Activated CD4-positive, alpha-beta memory T cell treated with anti-CD3 and anti-CD28 coated beads, Interleukin-2, amount 10 ng/mL, durations not matched to agents 7 days and 5 days (primary cell): ENCODE measurements at places on chromosomes 1 and 21.

DNA sequence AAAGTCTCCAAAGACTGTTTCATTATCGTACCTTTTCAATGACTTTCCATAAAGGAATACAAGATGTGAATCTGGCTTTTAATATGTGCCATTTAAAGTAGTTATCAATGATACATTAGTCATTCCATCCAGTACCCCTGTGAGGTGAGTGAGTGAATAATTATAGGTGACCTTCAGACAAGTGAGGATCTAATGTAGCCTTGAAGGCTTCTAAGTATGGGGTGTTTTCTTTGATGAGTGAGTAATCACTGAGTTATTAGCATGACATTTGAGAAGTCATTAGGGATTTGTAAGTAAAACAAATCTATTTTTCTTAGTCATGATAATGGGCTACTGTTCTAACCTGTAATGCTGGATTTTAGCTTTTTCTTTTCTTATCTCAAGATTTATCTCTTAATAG, 831.4 kb downstream of the ADGRL2 start:
- DNase-seq: no peak

- DNase-seq: no peak
Observed at GRCh38 chr1:180927841-180928240, 15.1 kb downstream of the KIAA1614 start.

DNA sequence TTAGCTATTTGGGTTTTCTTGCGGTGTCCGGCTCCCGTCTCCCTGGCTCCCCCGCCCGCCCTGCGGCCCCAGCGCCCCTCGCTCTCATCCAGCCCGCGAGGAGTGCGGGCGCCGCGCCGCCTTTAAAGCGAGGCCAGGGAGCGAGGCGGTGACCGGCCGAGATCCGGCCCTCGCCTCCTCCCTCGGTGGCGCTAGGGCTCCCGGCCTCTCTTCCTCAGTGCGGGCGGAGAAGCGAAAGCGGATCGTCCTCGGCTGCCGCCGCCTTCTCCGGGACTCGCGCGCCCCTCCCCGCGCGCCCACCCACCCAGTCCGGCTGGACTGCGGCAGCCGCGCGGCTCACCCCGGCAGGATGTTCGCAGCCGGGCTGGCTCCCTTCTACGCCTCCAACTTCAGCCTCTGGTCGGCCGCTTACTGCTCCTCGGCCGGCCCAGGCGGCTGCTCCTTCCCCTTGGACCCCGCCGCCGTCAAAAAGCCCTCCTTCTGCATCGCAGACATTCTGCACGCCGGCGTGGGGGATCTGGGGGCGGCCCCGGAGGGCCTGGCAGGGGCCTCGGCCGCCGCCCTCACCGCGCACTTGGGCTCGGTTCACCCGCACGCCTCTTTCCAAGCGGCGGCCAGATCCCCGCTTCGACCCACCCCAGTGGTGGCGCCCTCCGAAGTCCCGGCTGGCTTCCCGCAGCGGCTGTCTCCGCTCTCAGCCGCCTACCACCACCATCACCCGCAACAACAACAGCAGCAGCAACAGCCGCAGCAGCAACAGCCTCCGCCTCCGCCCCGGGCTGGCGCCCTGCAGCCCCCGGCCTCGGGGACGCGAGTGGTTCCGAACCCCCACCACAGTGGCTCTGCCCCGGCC, 492 bp downstream of the HLX start:
- DNase-seq: no peak

DNA sequence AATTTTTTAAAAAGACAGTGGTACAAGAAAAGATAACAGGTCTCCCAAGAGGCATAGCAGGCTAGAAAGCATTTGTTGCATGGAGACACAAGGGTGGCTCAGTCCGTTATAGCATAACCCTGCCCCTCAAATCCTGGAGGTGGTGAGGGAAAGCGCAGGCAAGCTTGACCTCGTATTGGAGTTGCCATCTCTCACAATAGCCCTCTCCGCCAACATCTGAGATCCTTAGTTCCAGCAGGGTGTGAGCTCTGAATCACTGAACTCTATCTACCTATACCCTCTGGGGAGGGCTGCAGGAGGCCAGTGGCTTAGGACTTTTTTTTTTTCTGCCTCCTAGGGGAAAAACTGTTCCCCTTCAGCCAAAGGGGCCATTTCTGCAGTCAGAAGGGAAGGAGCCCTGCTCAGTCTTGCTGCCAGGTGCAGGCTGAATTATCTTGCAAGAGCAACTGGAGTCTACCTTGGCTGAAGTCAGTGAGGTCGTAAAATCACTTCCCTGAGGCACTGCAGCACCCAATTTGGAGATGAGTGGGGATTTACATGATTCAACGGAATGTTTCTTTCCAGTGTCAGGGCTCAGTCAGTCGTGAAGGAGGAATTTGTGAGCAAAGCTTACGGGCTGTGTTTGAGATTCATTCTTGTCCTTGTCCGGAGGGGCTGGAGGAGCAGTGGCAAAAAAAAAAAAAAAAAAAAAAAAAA, 17.2 kb upstream of the C8A start:
- no peak for DNase-seq

- DNase-seq: no peak
Observed at GRCh38 chr21:25967901-25968438, 202.6 kb downstream of the APP start.

- DNase-seq: no peak
Observed at GRCh38 chr1:31470794-31471315, 57.8 kb downstream of the SERINC2 start.

- no peak for DNase-seq
Observed at GRCh38 chr1:23370709-23371584, 1.3 kb upstream of the ZNF436 start.

DNA sequence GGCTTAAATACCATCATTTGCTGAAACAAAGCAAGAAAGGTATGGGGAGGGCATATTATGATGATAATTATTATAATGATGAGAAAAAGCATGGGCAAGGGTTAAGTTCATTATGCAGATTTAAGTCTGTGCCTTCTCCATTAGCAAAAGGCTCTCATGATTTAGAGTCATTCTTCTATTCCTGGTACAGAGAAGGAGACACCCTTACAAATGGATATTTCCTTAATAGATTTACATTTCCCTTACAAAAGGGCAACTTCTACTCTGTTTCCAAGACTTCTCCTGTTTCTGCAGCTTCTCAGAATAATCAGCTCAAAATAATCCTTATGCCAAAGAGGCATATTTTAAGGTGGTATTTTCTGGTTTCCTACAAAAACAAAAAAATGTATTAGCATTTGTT, 121.1 kb upstream of the CAMK1G start:
- DNase-seq: no peak

GRCh38 chr1:177897998-177898654, 71.7 kb downstream of the SEC16B start:
- no peak for DNase-seq

DNA sequence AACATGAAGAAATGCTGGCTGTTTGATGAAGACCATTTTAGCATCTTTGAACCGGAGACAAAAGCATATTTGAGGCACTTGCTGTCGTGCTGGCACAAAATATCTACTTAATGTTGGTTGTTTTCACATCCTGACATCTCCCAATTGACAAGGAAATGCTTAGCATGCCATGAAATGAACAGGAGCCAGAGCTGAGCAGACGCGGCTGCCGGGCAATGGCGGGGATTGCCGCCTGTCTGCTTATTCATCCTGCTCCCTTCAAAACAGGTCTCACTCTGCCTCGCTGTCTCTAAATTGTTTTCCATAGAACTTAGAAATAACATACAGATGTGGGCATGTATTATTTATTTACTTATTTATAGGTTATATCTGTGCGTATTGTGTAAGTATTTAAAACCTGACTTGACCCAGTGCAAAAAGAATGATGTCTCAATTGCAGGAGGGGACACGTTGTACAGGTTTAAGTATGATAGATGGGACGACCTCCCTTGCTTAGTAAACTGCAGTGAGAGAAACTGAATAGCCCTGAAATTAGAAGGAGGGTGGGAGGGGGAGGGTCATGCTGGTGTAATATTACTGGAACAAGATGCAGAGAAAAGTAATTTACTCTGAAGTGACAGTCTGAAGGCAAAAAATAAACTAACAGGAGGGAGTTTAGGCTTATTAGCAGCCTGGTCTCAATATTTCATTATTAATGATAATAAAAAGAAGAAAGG, 590.4 kb upstream of the PLXNA2 start:
- no peak for DNase-seq

GRCh38 chr1:33165809-33166208, 16.0 kb downstream of the TRIM62 start:
- no peak for DNase-seq
